ENCODE measurements at places on chromosomes 11 and 22.

DNA sequence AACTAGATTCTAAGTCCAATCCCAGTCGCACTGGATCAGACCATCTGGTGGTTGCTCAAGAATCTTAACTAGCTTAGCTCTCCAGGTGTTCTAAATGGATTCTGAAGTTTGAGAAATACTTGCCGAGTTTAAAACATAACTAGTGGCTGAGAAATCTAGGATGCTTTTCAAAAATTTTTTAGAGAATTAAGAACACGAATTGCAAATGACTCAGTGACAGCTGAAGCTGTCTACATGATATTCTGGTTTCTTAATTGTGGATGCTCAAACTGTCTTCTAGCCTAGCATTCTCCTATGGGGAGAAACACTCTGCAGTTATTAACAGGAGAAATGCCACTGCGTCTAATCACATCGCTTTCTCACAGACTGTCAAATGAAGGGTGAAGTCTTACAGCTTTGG is 20.2 kb upstream of the TP53AIP1 start:
- DNase-seq = no peak

DNA sequence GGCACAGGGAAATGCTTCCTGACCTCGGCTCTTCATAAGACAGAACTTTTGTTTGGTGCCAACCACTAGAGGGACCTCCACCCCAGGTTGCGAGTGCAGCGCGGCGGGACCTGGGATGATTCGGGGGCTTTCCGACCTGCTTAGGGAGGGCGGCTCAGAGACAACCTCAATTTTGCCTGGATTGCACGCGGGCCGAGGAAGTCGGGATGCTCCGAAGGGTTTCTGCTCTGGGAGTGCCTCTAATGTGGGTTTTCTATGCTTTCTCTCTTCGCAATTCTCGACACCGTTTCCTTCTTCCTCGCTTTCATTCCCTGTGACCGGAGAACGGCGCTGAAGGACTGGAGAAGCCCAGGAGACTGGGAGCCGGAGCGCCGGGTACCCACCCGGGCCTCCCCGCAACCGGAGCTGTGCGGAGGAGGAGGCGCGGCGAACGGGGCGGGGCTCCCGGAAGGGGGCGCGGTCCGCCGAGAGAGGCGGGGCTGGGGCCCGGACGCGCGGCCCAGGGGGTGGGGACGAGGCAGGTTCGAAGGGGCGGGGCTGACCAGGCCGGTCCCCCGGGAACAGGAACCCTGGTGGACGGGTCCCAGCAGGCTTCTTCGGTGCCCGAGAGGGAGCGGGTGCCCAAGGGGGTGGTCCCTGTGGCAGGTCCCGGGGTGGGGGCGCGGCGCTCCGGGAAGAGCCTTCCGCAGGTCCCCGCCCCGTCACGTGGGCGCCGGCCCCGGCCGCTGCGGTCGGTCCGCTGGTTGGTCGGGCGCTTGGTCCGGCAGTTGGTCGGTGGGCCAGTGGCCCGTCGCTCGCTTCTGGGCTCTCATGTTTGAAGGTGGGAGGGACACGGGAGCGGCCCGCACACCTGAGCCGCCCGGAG is at the start of gene PPFIBP2:
Gene PPFIBP2, plus strand, starts transcription at position 766 of the 865 bp plus-strand sequence. CDS start 35,477 bp downstream, outside the sequence.
- no peak for DNase-seq

DNA sequence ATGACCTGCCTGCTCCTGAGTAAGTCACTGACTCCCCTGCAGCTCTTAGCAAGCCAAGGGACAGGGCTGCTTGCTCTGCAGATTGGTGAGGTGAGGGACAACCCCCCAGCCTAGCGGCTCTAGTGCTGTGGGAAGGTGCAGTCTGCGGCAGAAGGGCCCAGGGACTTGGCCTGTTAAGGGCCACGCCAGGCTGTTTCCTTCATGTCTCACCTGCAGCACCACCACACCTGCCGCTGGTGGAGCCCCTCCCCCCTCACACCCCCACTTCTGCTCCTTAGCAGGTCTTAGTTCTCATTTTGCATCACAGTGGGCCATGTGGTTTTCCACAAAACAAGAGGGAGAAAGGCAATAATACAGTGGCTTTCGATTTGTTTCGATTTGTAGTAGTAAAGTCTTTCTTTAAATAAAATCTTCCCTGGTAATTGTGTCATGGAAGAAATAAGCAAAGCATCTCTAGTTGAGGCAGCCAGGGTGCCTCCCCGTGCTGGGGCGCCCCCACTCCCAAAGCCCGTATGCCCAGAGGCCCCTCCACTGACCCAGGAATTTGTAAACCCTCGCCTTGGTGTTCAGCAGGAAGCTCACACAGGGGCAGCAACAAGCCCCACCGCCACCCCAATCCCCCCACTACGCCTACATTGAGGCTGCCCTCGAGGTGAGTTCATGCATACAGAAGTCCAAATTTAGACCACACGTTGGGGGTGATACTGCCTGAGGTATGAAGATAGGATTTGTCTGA is 86.5 kb upstream of the CLDN5 start:
- no peak for DNase-seq

DNA sequence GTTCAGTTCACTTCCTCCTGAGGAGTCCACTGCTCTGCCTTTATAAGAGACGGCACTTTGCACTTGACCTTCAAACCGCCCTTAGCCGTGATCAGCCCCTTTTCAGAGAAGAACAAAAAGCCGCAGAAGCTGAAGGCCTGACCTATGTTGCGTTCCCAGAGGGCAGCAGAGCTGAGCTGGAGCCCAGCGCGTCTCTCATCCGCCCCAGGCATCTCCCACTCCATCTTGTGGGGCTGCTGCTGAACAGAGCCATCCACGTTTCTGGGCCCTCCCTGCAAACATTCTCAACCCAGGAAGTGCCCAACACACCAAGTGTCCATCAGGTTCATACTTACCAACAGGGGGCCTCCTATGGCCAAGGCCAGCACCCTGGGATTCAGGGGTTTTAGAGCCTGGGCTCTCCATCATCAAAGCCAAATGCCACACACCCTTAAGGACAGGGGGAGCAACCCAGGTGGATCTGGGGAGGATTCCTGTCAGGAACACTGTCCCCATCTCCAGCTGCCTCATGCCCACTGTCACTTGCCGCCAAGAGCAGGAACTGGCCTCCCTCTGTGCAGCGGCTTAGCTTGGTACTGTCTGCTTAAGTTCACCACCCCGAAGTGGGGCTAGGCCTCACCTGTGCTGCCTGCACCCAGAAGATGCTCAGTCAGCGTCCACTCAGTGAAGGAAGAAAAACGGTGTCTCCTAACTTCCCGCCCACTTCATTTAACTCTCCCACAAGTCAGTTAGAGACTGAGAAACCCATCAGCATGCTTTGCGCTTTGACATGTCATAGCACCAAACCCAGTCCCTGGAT is 16.0 kb upstream of the EFCAB6 start:
- no peak for DNase-seq

DNA sequence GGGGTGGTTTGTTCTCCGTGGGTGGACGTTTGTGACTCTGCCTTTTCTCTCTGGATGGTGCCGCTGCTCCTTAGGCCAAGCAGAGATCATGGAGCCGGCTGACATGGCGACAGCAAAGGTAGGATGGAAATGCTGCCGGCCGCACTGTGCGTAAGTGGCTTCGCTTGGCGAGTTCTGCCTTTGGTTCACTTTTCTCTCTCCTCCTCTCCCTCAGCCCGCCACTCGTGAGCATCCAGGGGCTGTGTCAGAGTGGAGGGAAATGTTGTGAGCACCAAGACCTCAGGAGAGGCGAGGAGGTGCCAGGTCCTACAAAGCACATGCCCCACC is 80.5 kb downstream of the GRAMD1B start:
- DNase-seq = no peak

DNA sequence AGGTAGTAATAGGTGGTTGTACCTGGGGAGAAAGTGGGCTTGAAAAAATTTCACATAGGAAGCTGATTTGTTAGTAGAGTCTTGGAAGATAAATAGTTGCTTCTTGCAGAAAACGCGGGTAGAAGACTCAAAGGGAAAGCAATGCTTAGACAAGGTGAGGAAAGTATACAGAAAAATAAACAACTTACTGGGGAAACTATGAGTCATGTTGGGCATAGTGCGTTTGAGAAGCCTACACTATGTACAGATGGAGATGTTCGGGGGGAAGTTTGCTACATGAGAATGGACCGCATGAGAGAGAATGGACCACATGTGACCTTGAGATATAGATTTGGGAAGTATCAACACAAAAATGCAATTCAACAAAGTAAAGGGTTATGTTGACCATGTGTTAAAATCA is 86.7 kb upstream of the DDI1 start:
- no peak for DNase-seq
